ENCODE measurements at places on chromosomes 5 and 9.

DNA sequence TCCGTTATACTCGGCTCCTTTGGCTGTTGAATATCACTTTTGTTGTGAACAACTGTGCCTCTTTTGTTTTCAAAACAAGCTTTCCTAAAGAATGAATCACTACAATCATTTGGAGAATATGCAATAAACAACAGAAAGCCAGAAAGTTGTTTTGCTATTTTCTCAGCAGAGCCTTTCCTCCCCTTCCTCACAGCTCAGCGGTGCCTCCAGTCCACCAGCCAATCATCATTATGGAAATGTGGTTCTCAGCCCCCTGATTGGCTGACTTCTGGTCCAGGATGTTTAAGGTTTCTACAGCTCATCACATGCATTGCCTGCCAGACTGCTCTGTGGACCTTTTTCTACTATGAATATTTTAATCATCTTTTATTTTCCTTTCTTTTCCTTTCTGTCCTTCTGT, 9.1 kb upstream of the ZNF608 start:
- DNase-seq = no peak

- no peak for DNase-seq
These were observed 199.2 kb downstream of the TRIO start for GRCh38 chr5:14342306-14342705.

- no peak for DNase-seq
These were observed 25.8 kb downstream of the ST8SIA4 start for GRCh38 chr5:100877274-100877673.

- peak; percentile 54 for DNase-seq
These were observed 92.4 kb downstream of the ARL15 start for GRCh38 chr5:54217826-54218503.

- DNase-seq = no peak
These were observed 433.5 kb upstream of the POU5F2 start for GRCh38 chr5:94174748-94175411.

GRCh38 chr9:116144038-116144437, 9.6 kb upstream of the PAPPA start:
- DNase-seq = no peak

DNA sequence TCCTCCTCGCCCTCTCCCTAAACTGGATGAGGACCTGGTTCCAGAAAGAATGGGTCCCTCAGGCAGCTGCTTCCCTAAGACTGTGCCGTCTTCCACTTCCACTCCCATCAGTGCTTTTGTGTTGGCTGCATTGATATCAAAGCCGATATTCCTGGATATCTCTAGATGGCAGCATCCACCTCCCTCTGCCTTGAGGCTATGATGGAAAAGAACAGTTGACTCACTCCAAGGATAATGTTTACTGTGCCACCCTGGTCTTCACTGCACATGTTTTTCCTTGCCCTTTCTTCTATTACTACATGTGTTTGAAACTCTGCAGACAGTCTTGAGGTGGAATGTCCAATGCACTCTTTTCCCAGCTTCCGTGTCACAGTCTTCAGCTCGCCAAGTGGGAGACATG, 211.6 kb downstream of the MAST4 start:
- no peak for DNase-seq

DNA sequence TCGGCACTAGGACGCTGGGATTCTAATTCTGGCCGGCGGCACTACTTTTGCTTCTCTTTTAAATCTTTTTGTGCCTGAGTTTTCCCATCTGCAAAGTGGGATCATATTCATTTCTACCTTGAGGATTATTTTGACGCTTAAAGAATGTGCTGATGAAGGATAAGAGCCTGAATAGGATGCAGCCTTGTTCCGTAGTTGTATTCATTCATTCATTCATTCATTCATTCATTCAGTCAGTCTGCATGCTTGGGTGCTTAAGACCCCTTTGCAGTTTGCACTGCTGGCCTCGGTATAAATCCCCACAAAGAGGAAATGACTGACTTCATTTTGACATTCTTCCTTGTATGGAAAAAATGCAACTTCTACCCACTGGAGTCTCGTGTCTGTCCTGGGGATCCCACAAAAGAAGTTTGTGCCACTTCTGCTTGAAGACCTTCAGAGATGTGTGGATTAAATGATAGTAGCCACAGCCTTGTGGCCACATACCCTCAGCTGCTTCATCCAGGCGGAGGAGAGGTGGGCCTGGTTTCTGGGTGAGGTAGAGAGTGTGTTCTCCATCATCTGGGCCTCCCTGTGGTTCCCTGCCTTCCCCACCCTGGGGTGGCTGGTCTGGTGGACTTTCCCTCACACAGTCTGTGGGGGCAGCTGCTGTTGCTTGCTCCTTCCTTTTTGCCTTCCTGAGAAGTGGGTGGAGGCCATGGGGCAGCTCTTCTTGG, 62.6 kb downstream of the PPARGC1B start:
- DNase-seq = no peak

DNA sequence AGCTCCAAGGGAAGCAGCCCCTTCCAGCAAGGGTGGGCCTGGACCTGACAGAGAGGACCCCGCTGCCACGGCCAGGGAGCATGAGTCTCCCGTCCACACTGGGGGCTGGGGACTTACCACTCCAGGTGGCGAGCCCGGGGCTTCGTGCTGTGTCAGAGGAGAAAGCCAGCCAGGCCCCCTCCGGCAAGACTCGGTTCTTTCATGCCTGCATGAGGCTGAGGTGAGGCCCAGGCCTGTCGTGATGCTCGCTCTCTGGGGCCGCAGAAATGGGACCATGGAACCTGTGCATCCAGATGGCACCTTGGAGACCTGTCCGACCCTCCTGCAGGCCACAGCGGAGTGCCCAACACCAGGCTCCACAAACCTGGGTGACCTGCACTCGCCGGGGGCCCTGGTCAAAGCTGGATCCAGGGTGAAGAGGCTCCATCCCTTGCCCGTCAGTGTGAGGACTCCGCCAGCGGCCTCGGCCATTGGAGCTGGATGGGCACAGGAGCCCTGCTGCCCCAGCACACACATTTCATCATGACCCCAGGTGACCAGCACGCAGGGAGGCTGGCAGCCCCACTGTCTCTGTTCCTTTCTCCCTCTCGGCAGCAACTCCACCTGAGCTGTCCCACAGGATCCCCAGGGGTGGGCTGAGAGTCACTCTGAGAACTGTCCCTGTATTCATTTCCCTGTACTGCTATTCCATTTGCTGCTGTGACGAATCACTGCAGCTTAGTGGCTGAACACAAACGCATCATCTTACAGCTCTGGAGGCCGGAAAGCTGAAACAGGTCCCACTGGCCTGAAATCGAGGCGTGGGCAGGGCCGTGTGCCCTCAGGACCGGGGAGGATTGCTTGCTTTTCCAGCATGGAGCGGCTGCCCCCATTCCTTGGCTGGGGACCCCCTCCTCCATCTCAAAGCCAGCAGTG, 24.4 kb downstream of the SLC6A18 start:
- DNase-seq = no peak

GRCh38 chr5:32526810-32527209, 58.5 kb upstream of the SUB1 start:
- no peak for DNase-seq

GRCh38 chr5:149550594-149551226, 529 bp downstream of the CSNK1A1 start:
- no peak for DNase-seq

GRCh38 chr5:14236757-14237156, 93.6 kb downstream of the TRIO start:
- no peak for DNase-seq

DNA sequence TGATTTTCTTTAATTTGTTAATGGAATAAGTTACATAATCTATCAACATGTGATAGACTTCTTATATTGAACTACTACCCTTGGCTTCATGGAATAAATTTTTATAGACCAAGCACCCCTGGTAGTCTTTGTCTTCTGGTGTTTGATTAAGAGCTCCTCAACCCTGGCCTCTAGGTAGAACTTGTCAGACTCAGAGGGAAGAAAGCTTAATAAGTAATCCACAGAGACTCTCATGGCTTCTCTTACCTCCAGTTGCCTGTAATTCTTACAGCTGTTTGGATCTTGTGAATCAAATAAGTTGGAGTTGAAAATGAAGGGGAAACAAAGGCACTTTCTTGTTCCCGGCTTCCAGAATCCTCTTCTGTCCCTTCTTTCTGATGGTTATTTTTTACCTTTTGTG, 7.0 kb upstream of the GPR21 start:
- DNase-seq = no peak

DNA sequence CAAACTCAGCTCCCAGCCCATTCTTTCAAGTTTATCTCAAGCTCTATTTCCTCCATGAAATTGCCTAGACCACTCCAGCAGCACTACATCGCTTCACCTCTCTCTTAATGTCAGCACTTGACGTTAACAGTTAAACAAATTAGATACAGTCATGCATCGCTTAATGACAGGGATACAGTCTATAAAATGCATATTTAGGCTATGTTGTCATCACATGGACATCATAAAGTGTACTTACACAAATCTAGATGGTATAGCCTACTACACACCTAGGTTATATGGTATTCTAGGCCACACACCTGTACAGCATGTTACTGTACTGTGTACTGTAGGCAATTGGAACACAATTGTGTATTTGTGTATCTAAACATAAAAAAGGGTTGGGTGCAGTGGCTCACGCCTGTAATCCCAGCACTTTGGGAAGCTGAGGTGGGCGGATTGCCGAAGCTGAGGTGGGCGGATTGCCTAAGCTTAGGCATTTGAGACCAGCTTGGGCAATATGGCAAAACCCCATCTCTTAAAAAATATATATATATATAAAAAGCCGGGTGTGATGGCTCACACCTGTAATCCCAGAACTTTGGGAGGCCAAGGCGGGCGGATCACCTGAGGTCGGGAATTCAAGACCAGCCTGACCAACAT, 13.4 kb upstream of the PCSK5 start:
- no peak for DNase-seq

DNA sequence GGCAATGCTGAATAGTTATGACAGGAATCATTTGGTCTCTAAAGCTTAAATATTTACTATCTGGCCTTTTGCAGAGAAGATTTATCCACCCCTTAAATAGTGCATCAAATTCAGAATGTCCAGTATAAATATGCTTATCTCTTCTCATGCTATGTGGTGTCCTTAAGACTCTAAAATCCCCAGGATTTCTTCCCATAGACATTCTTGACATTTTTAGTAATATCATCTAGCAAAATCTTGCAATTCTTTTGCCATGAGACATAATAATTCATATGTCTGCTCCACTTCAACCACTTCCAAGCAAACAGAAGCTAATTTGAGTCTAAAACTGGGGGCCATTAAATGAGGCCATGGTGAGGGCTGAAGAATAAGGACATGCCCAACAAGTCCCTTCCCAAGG, 1923.4 kb upstream of the CDH9 start:
- no peak for DNase-seq

GRCh38 chr5:83353231-83353630, 118.3 kb upstream of the VCAN start:
- no peak for DNase-seq

Measured in CD4-positive, alpha-beta T cell treated with Interleukin-10 for 1 hour (primary cell).